ENCODE measurements at places on chromosomes 7 and 10. TPM values are rescaled to one million over a fixed set of nuclear protein-coding genes. Genes with fewer than 3 reads are reported as not detected.
A peak's percentile ranks its signal among the peaks of the same experiment; 100 is the strongest.

- no peak for DNase-seq
These were observed 30.7 kb upstream of the RBM20 start for GRCh38 chr10:110613341-110613995.

DNA sequence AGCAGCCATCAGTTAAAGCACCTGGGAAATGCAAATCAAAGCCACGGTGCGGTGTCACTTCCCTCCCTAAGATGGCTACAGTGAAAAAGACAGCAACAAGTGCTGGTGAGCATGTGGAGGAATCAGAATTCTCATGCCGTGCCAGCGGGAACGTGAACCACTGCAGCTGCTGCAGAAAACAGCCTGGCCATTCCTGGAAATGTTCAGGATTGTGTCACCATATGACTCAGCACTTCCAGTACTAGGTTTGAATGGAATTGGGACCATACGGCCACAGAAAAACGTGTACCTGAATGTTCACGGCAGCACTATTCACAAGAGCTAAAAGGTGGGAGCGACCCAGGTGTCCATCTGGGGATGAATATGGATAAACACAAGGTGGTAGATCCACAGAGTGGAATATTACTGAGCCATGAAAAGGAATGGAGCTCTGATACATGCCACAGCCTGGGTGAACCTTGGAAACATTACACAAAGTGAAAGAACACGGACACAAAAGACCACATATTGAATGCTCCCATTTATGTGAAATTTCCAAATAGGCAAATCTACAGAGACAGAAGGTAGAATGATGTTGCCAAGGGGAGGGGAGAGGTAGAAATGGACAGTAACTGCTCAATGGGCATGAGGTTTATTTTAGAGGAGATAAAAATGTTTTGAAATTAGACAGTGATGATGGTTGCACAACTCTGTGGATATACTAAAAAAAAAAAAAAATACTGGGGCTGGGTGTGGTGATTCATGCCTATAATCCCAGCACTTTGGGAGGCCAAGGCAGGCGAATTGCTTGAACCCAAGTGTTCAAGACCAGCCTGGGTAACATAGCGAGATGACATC lies 61.6 kb downstream of the MICALL2 start:
- peak; percentile 79 for DNase-seq

GRCh38 chr7:48481235-48481634 lies 310.0 kb downstream of the ABCA13 start:
- no peak for DNase-seq

PLXNA4 gene
- 0.89 TPM for total RNA-seq

GPR141 gene
- not detected for total RNA-seq

TMEM140 gene
- 4.4 TPM for total RNA-seq
